ENCODE measurements at places on chromosomes 5 and 9.

DNA sequence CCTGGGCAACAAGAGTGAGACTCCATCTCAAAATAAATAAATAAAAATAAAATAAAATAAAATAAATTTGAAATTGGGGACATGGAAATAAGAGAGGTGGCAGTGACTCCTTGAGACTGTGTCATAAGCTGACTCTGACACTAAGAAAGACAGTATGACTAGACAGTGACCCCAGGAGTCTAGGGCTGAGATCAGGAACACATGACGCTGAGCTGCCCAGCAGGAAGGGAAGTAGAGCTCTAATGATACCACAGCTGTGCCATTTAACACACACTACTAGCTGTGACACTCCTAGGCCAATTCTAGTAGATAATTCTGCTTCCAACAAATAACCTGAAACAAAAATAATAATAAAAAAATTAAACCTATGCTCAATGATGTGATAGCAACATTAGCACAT lies 293.0 kb downstream of the SEC61B start:
- no peak for DNase-seq

- DNase-seq, result no peak
Observed at GRCh38 chr5:116421080-116421629, 153.5 kb downstream of the SEMA6A start.

GRCh38 chr9:137008312-137008711 lies 11.9 kb upstream of the CLIC3 start:
- no peak for DNase-seq

DNA sequence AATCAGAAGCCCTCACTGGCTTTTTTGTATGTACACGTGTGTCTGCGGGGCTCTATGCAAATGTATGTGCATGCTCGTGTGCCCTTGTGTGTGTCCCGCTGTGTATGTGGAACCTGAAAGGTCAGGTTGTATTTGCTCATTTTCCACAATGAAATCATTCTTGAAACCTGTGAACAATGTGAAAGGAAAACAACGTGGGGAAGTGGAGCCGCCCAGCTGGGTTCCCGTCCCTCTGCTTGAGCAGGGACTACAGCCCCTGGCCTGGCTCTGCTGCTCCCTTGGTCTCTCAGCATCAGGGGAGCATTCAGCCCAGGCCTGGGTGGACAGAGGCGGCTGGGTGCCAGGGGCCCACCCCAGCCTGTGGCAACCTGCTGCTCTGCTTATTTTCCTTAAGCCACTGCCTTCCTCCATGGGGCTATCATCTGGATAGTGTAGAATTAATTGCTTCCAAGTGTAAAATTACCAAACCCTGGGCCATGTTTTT lies 3.0 kb downstream of the ECSCR start:
- no peak for DNase-seq

DNA sequence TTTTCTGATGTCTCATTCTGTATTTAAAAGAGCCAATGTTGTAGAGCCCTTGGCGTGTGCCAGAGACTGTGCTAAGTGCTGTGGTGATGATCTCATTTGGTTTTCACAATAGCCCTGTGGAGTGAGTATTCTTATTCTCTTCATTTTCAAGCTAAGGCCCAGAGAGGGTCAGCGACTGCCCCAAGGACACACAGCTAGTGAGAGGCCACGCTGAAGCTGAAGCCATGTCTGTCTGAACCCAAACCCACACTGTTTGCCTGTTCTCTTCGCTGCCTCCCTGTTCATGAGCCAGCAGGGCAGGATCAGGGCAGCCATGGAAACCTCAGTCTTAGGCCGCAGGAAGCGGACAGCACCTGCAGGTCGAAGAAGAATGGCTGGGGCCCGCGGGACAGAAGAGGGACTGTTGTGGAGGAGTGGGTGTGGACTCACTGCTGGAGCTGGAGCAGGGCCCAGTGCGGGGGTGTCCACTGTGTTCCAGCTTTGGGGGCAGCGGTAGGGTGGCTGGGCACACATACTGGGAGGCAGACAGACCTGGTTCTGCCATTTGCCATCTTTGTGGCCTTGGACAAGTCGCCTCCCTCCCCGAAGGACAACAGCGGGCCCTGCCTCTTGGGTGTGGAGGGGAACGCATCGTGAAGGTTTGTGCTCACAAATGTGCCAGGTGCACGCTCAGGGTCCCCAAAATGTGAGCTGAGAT lies 257.9 kb upstream of the MVB12B start:
- DNase-seq, result no peak

Data from esophagus squamous epithelium (tissue), 5 donors.